ENCODE measurements at places on chromosomes 7 and 10. TPM values are rescaled to one million over a fixed set of nuclear protein-coding genes. Genes with fewer than 3 reads are reported as not detected.
A peak's percentile ranks its signal among the peaks of the same experiment; 100 is the strongest.

GRCh38 chr7:70432567-70433001, 699.4 kb upstream of the GALNT17 start:
- no peak for DNase-seq

- DNase-seq: no peak
Measured at GRCh38 chr10:76626386-76626785, 1011.2 kb downstream of the KCNMA1 start.

- DNase-seq: no peak
Measured at GRCh38 chr10:133088956-133089800, 1.5 kb downstream of the ADGRA1 start.

GRCh38 chr7:112494656-112495055, 13.9 kb downstream of the LSMEM1 start:
- no peak for DNase-seq

DNA sequence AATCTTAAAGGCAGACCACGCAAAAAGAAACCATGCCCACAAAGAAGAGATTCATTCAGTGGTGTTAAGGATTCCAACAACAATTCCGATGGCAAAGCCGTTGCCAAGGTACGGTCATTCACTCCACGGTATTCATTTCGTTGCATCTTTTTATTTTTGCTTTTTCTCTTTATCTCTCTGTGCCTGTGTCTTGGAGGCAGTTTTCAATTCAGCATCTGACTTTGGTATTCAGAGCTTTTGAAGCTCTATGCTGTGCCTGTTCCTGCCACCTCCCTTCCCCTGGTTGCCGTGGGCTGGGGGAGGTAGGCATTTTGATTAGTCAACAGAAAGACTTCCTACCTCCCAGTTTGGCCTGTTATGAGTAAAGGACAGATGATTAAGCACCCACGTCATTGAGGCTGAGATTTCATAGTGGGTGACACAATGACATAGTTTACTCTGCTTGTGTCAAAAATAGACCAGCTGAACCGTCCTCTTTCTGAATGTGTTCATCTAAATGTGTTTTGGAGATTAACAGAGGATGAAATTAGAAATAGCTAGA, 149.5 kb downstream of the ARID5B start:
- DNase-seq: peak; percentile 83

DNA sequence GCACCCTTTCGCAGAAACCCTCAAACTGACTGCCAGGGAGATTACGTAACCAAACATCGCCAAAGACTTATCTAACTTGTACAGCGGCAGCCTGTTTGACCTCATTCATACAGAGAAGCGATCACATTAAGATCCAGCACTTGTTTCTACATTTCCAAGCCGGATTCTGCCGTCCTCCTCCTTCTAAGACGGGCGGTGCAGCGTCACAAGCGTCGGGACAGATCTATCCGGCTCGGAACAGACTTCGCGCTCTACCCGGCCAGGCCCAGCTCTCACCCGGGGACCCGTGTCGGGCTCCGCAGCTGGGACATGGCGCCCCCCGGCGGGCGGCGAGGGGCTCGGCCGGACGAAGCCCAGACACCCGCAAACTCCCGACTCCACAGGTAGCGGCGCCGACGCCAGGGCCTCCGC, 373 bp downstream of the H2AZ2 start:
- DNase-seq: peak; percentile 76

- no peak for DNase-seq
Measured at GRCh38 chr7:158445421-158446175, 142.0 kb downstream of the PTPRN2 start.

DNA sequence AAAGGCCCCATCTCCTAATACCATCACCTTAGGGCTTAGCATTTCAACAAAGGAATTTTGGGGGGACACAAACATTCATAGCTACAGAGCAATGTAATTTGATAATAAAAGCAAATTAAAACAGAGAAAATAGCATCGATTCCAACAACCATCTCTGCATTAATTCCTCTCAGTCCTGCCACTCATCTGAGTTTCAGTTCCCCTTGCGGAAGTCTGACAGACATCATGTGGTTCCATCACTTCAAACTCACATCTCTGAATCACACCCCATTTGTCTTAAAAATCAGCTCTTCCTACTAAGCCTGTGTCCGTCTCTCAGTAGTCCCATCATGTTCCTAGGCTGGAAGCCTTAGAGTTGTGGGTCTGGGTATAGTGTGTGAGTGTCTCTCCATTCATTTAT, 3.6 kb downstream of the ADCK2 start:
- no peak for DNase-seq

DNA sequence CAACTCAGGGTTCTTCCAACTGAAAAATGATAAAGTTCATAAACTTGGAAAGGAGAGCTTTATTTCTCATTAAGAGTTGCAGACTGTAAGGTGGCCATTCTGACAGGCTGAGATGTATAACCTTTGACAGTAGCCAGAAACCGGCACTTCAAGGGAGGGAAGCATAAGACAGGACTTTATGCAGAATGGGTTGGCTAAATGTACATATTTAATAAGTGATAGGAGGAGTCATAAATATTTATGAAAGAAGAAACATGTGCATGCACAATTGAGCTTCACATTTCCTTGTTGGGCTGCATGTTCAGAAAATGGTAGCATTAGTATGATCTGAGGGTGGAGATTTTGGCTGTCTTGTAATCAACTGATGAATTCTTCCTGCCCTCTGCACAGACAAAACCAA, 57.1 kb upstream of the ICA1 start:
- no peak for DNase-seq

- DNase-seq: no peak
Measured at GRCh38 chr10:88080213-88080612, 216.8 kb downstream of the PTEN start.

DNA sequence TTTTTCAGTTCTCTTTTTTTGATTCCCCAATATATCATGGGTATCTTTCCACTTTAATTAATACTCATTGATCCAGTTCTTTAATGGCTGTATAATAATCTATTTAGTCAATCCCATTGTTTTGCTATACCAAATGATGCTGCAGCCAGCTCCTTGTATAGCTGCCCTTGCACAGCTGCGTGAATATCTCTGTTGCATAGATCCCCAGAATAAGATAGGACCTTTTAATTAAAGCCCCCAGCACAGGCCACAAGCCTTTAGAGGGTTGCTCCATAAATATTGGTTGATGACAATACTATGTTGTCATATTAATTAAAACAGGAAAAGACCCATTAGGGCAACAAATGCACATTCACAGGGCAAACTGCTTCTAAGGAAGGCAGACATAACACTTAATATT, 57.9 kb downstream of the BUB3 start:
- DNase-seq: no peak

GRCh38 chr7:81187753-81188152, 268.9 kb upstream of the SEMA3C start:
- DNase-seq: no peak

- DNase-seq: peak; percentile 7
Measured at GRCh38 chr10:61943674-61944378, 42.3 kb downstream of the ARID5B start.

GRCh38 chr10:29563420-29564035, 71.2 kb downstream of the SVIL start:
- DNase-seq: no peak

DNA sequence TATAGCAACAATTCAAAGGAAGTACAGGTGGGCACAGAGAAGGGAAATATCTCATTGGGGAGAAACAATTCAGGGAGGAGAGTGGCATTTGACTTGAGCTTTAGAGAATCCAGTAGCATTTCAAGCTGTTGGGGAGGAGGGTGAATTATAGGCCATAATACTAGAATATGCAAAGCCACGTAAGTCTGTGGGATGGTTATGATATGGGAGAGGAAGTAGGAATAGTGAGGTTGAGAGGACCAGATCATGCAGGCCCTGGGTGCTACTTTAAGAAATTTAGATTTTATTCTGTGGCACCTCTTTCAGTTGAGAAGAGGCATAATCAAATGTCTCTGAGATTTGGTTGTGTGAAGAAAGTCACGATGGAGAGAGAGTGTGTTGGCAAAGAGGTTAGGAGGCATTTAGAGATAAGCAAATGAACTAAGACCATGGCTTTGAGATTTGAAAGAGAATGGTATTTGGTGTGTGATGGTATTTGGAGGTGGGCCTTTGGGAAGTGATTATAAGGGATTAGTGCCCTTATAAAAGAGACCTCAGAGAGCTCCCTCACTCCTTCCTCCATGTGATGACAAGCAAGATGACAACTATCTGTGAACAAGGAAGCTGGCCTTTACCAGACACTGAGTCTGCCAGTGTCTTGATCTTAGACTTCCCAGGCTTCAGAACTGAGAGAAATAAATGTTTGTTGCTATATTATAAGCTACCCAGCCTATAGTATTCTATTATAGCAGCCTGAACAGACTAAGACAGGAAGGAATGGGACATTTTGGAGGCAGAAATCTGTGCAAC, 15.1 kb downstream of the ADD3 start:
- no peak for DNase-seq

- DNase-seq: no peak
Measured at GRCh38 chr7:69359003-69359700, 239.1 kb upstream of the AUTS2 start.

- DNase-seq: no peak
Measured at GRCh38 chr7:92456236-92456635, 9.0 kb downstream of the GATAD1 start.

- peak; percentile 42 for DNase-seq
Measured at GRCh38 chr10:62153191-62153590, 115.5 kb downstream of the RTKN2 start.

- DNase-seq: no peak
Measured at GRCh38 chr7:102843850-102844249, 69.0 kb upstream of the LRRC17 start.

DNA sequence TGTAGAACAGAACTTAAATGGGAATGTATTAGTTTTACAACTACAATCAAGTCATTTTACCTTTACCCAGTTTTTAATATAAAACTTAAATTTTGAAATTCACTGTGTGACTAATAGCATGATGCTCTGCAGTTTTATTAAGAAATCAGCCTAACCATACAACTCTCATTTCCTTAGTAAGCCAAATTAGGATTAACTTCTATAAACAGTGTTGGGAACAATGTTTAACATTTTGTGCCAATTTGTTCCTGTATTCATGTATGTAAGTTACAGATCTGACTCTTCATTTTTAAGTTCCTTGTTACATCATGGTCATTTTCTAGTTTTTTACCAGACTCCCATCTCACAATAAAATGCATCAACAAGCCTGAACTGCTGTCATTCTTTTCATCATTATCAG, 209.8 kb downstream of the ZEB1 start:
- DNase-seq: no peak

DNA sequence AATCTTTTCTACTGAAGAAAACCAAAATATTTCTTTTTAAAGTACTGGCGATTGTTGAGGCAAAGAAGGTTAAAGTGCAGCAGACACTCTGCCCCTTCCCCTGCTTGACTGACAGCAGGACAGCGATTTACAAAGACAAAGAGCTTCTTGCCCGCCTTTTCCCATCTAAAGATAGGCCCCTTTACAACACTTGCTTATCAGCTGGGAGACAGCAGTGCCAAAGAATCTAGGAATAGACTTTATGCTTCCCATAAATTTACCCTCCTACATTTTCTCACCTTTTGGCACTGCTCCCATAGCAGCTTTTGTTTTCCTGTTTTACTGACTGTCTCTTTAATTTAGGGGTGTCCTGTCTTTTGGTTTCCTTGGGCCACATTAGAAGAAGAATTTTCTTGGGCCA, 824.1 kb downstream of the CCSER2 start:
- no peak for DNase-seq

DNA sequence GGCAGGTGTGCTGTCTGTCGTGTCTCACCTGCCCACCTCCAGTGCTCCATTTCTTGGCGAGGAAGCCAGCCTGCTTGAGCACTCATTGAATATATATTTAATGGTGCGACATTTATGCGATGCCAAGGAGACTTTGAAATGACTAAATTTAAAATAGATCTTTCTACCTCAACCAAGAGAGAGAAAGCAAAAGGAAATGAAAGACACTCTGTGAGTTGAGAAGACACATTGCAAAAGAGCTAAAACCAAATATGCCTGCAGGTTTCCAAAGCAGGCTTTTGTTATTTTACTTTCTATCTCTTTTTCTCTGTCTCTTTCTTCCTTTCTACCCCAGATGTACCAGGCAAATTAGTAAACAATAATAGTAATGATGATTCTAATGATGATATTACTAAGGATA, 53.6 kb upstream of the AOAH start:
- DNase-seq: no peak

- no peak for DNase-seq
Measured at GRCh38 chr10:10351451-10351850, 666.2 kb upstream of the CELF2 start.

- no peak for DNase-seq
Measured at GRCh38 chr7:101233907-101234547, 3.6 kb downstream of the CLDN15 start.

- no peak for DNase-seq
Measured at GRCh38 chr7:17299483-17299991, 1.1 kb downstream of the AHR start.

GRCh38 chr7:112262036-112262435, 55.5 kb downstream of the ZNF277 start:
- DNase-seq: no peak

GRCh38 chr10:44830022-44830421, 81.1 kb upstream of the TMEM72 start:
- no peak for DNase-seq

DNA sequence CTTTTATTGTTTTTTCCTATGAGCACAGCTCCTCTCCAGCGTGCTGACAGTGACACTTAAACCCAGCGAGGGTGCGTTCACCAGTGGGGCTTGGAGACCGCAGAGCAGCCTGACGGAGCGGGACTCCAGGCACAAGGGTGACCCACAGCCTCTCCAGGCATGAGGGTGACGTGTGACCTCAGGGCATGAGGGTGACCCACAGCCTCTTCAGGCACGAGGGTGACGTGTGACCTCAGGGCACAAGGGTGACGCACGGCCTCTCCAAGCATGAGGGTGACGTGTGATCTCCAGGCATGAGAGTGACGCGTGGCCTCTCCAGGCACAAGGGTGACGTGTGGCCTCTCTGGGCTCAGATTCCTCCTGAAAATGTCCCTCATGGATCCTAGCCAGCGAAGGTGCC, 164.3 kb upstream of the TCERG1L start:
- no peak for DNase-seq

DNA sequence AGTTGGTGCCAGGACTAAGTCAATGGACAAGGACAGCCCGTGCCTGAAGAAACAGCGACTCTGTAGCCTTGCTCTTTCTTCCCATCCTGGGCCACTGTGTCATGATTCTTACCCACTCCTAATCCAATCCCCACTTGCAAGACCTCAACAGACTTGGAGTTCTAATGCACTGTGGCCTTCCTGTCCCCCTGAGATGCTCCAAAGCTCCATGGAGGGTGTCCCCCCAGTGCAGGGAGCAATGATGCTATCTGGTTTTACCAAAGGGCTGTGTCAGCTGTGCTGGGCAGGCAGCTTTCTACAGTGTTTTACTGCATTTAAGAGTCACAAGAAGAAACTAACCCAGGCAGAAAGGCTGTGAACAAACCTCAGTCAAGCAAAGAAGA, 108.1 kb downstream of the PRKAG2 start:
- DNase-seq: no peak

- DNase-seq: no peak
Measured at GRCh38 chr10:5364890-5365338, at the start of gene UCN3. Gene UCN3 (plus strand): TSS chr10:5364966. CDS start chr10:5373721, 8,755 bp downstream.

The ATOH7 gene
- total RNA-seq: not detected

The GHRHR gene
- not detected for total RNA-seq

The ARHGAP19 gene
- total RNA-seq: 11.2 TPM

The SAMD8 gene
- total RNA-seq: 31.1 TPM

The HABP2 gene
- total RNA-seq: not detected

The PNLIPRP3 gene
- total RNA-seq: not detected

The ITIH5 gene
- total RNA-seq: not detected

The GPER1 gene
- 0.37 TPM for total RNA-seq

The CPA1 gene
- total RNA-seq: not detected

The RHEB gene
- total RNA-seq: 202 TPM

The HMX2 gene
- total RNA-seq: not detected

The CXCL12 gene
- total RNA-seq: not detected

The HOXA9 gene
- total RNA-seq: 2.5 TPM

The LRWD1 gene
- total RNA-seq: 57.9 TPM

The CYP2C19 gene
- not detected for total RNA-seq
